ENCODE measurements at places on chromosomes 13 and 19. TPM values are rescaled to one million over a fixed set of nuclear protein-coding genes. Genes with fewer than 3 reads are reported as not detected.

GRCh38 chr13:35961002-35961401, 170.2 kb downstream of the DCLK1 start:
- H3K36me3 ChIP-seq = no peaks in the 10 kb centered on the region
- H3K27me3 ChIP-seq = no peaks in the 10 kb centered on the region
- no peak overlapping the region for H3K27ac ChIP-seq

- no peak overlapping the region for H3K4me3 ChIP-seq
- no peaks in the 10 kb centered on the region for H3K4me1 ChIP-seq
- no peak for DNase-seq
- peaks cover 89% of the 10 kb centered on the region for H3K36me3 ChIP-seq
- peaks cover 30% of the 10 kb centered on the region for H3K27me3 ChIP-seq
Observed at GRCh38 chr19:45391346-45391745, 13.5 kb downstream of the PPP1R13L start.

- peak overlapping the region; percentile 17 for H3K27ac ChIP-seq
- no peak for DNase-seq
- no peak overlapping the region for H3K4me3 ChIP-seq
- H3K4me1 ChIP-seq = peaks cover 6% of the 10 kb centered on the region
Observed at GRCh38 chr13:37175996-37176395, 70.5 kb upstream of the CSNK1A1L start.

- no peak overlapping the region for H3K27ac ChIP-seq
- H3K36me3 ChIP-seq = no peaks in the 10 kb centered on the region
- no peaks in the 10 kb centered on the region for H3K4me1 ChIP-seq
- no peak for DNase-seq
Observed at GRCh38 chr13:70203661-70204229, 95.5 kb upstream of the KLHL1 start.

DNA sequence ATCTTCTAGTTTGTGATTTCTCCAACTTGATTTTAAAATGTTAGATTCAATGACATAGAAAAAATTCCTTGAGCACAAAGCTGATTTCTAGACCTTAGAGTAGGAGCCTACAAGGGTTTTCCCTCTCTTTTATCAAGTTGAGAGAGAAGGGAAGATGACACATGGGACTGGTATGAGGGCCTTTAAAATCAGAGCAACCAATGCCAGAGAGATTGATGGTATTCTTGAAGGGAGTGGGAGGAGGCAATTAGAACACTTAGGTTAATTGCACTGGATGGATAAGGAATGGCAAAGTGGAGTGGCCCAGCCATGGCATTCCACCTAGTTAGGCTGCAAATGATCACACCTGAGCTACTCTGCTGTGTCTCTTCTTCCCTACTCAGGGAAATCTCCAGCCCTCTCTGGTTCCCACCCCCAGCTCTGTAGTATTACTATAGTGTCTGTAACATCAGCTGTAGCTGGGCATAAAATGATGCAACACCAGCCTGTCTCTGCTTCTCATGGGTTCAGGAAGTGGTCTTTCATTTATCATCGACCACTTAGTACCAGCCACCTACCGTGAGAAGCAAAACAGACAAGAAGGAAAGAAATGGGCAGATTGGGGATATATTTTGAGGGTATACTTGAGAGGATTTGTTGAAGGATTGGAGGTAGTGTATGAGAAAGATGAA, 333.6 kb downstream of the DLEU7 start:
- no peak overlapping the region for H3K4me3 ChIP-seq
- peaks cover 14% of the 10 kb centered on the region for H3K4me1 ChIP-seq
- no peak for DNase-seq
- no peak overlapping the region for H3K27ac ChIP-seq

DNA sequence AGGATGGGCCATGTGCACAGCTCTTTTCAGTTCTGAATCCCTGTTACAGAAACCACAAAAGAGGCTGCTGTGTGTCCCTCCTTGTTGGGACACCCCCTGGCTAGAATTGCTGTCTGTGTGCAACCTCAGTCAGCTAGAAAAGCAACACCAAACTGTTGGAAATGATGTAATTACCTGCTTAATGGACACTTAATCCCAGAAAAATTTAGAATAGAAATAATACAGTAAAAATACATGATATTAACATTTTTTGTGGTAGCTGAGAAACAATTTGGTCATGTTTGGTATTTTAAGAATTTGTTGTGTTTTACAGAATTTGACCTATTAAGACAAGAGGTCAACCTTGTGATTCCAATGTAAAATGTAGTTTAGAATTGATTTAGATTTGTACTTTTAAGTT, 46.8 kb downstream of the FAM124A start:
- no peak for DNase-seq
- H3K27ac ChIP-seq = no peak overlapping the region

DNA sequence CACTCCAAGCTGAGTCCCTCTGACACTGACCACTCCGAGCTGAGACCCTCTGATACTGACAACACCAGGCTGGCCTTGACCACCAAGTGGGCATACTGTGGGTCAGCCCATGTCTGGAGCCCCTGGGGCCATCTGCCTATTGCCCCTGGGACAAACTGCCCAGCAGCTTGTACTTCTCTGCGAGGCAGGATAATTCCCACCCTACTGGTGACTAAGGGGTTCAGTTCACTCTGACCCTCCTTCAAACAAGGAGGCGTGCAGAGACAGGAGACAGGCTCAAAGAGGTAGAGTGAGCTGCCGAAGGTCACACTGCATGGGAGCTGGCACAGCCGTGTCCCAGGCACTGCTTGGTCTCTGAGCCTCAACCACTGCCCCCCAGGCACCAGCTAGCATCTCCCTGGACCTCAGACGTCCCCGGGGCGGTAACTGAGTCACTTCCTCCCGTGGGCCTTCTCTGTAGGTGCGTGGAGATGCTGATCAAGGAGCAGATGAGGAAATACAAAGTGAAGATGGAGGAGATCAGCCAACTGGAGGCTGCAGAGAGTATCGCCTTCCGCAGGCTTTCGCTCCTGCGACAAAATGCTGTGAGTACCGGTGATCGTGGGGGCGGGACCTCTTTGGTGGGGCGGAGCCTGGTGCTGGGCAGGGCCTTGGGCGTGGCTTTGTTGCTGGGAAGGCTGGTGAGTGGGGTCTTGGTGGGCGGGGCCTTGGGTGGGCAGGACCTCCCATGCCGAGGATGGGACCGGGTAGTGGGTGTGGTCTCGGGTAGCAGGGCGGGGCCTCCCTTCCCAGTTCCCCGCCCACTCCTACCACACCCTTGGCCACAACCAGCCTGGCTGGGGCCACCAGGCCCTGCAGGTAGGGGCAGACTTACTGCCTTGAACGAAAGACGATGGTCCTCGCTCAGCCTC, 5.8 kb upstream of the USE1 start:
- no peak overlapping the region for H3K4me3 ChIP-seq
- H3K27ac ChIP-seq = no peak overlapping the region
- H3K36me3 ChIP-seq = peaks cover 8% of the 10 kb centered on the region
- no peak for DNase-seq
- H3K4me1 ChIP-seq = no peaks in the 10 kb centered on the region

DNA sequence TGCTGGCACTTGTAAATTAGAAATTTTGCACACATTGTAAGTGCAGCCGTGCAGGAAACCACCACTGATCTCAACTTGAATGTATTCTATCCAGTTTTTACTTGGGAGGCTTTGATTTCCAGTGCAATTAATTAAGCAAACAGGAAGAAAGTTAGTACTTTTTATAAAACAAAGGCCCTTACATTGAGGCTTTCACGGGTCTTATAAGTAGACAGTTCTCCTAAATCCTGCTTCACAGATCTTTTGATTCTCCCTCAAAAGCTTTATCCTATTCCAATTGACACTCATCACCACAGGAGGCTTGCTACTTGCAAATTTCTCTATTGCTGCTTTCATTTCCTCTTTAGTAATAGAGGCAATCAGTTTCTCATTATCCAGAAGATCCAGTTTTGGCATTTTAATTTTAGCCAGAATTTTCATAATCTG, 90.1 kb downstream of the ERCC5 start:
- H3K36me3 ChIP-seq = no peaks in the 10 kb centered on the region
- H3K27me3 ChIP-seq = no peaks in the 10 kb centered on the region
- no peaks in the 10 kb centered on the region for H3K4me1 ChIP-seq
- H3K4me3 ChIP-seq = no peak overlapping the region

DNA sequence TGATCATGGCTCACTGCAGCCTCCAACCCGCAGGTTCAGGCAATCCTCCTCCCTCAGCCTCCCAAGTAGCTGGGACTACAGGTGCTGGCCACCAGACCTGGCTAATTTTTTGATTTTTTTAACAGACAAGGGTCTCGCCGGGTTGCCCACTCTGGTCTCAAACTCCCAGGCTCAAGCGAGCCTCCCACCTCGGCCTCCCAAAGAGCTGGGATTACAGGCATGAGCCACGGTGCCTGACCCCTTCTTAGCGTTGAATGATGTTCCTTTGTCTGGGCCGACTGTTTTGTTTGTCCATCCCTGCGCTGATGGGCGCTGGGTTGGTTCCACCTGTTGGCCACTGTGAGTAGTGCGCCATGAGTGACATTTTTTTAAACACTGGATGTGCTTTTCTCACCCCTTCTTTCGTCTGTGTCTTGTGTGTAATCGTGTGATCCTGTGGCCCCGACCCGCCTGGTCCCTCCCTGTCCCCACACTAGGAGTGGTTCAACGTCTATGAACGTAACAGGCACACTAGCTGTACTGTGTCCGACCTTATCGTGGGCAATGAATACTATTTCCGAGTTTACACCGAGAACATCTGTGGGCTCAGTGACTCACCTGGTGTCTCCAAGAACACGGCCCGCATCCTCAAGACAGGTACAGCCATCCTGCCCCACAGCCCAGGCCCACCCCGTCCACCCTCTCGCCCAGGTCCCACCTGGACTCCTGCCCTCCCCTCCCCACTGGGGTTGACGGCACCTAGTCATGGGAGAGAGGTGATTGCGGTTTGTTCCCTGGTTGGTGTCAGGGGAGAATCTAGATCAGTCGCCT, 15.0 kb upstream of the EMC10 start:
- no peak overlapping the region for H3K4me3 ChIP-seq
- H3K4me1 ChIP-seq = peaks cover under 1% of the 10 kb centered on the region
- H3K27ac ChIP-seq = no peak overlapping the region
- H3K27me3 ChIP-seq = no peaks in the 10 kb centered on the region

DNA sequence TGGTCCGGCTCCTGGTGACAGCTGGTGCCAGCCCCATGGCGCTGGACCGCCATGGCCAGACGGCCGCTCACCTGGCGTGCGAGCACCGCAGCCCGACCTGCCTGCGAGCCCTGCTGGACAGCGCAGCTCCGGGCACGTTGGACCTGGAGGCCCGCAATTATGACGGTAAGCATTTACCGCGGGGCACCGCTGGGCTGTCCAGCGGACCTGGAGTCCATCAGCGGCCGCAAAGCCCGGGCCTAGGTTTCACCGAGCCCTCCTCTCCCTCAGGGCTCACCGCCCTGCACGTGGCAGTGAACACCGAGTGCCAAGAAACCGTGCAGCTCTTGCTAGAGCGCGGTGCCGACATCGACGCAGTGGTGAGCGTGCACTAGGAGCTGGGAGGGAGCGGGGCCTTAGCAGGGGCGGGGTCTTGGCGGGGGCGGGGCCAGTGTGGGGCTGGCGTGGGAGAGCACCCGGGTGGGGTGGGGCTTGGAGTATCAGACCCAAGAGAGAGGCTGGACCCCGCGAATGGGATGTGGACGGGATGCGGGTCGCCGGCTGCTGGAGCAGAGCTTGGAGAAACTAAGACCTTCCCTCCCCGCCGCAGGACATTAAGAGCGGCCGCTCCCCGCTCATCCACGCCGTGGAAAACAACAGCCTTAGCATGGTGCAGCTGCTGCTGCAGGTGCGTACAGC, 8.7 kb downstream of the BCL3 start:
- H3K4me3 ChIP-seq = peak overlapping the region; percentile 47
- H3K27me3 ChIP-seq = no peaks in the 10 kb centered on the region
- peak overlapping the region; percentile 90 for H3K27ac ChIP-seq
- peaks cover 82% of the 10 kb centered on the region for H3K36me3 ChIP-seq
- DNase-seq = no peak
- H3K4me1 ChIP-seq = peaks cover 63% of the 10 kb centered on the region

Gene APOC1
- 6.3 TPM for total RNA-seq

Gene ZNF728
- not detected for total RNA-seq

Gene ZNF69
- 1.1 TPM for total RNA-seq

Gene ARRDC5
- 0.38 TPM for total RNA-seq
